C1 segment of cervical spinal cord (tissue), 14 donors: ENCODE measurements at places on chromosomes 3 and 15.

GRCh38 chr3:195204360-195205163 lies 66.4 kb downstream of the XXYLT1 start:
- DNase-seq: no peak

GRCh38 chr15:81480645-81481053 lies 106.6 kb upstream of the TMC3 start:
- DNase-seq: no peak

- DNase-seq: no peak
Measured at GRCh38 chr15:54843006-54843405, 353.7 kb downstream of the RSL24D1 start.

- no peak for DNase-seq
Measured at GRCh38 chr3:165197481-165197800, 1.3 kb upstream of the SLITRK3 start.

DNA sequence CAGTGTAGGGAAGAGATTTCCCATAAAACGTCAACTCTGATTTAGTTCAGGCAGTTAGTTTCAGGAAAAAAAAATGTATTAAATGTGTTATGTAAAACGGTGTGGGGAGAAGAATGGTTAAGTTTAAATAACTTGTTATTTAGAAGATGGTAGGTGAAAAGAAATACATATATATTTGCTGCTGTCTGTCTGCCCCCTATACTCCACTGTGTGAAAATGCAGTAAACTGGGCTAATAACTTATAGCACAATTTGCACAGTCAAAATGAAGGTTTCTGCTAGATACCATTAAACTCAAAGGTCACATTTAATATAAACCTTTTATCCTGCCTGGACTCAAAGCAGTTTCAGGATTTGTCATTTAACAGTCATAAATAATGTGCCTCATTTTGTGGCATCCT lies 515.0 kb downstream of the FGF12 start:
- DNase-seq: no peak

- DNase-seq: no peak
Measured at GRCh38 chr3:111727843-111728565, 131.1 kb upstream of the PHLDB2 start.

DNA sequence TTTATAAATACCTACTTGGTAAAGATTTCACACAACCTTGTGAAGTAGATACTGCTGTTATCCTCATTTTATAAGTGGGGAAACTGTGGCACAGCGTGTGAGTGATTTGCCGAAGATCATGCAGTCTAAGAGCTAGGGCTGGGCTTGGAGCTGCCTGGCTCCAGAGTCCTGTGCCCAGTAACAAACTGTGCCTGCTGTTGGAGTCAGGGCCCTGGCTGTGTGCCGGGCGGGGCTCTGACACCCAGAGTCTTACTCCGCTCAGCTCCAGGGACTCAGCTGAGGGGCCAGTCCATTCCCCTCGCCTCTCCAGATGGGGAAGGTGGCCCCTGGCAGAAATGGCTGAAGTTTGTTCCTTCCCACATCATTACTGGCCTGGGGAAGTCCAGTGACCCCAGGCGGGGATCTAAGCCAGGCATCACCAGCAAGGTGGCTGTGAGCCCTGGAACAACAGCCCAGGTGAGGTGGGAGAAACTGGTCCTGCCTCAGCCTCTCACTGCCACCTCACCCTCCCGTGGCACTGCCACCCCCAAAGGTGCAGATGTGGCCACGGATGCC lies 17.3 kb upstream of the PLXNA1 start:
- DNase-seq: no peak

DNA sequence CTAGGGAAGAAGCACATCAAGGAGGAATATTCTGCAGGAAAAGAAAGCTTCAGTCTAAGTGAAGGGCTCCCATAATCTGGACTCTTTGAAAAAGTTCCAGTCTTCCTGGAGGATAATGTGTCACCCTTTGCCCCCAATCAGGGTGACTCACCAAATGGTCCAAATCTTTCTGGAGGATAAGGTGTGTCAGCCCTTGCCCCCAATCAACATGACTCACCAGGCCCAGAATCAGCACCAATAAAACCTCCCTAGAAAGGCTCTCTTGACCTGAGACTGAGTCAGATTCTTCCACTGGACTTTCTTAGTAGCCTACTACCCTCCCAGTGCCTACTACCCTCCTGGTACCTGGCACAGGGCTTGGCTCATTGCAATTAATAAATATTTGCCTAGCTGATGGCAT lies 9.5 kb upstream of the ARL14 start:
- no peak for DNase-seq

DNA sequence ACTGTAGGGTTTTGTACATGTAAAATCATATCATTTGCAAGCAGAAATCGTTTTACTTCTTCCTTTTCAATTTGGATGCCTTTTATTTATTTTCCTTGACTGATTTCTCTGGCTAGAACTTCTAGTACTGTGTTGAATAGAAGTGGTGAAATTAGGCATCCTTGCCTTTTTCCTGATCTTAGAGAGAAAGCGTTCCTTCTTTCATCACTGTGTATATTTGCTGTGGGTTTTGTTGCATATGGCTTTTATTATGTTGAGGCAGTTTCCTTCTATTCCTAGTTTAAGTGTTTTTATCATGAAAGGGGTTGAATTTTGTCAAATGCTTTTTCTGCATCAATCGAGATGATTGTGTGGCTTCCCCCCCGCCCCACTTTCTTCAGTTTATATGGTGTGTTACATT lies 140.9 kb downstream of the ATG7 start:
- DNase-seq: no peak

DNA sequence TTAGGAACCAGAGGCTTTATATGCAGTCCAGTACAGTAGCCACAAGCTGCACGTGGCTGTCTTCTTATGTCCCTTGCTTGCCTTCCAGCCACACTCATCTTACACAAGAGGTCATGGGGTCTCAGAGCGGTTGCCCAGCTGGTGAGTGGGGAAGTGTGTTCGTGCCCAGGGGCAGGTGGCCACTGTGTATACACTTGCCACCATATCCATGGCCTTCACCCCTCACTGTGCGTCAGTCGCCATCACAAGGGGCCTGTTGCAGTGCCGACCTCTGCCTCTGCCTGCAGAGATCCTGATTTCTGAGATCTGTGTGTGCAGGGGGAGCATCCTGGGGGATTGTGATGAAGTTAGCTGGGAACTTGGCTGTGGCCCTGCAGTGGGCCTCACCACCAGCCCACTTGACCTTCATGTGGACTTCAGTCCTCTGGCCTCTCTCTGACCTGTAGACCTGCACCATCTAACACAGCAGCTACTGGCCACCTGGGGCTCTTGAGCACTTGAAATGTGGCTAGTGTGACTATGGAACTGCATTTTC lies 43.1 kb upstream of the SACM1L start:
- DNase-seq: no peak

DNA sequence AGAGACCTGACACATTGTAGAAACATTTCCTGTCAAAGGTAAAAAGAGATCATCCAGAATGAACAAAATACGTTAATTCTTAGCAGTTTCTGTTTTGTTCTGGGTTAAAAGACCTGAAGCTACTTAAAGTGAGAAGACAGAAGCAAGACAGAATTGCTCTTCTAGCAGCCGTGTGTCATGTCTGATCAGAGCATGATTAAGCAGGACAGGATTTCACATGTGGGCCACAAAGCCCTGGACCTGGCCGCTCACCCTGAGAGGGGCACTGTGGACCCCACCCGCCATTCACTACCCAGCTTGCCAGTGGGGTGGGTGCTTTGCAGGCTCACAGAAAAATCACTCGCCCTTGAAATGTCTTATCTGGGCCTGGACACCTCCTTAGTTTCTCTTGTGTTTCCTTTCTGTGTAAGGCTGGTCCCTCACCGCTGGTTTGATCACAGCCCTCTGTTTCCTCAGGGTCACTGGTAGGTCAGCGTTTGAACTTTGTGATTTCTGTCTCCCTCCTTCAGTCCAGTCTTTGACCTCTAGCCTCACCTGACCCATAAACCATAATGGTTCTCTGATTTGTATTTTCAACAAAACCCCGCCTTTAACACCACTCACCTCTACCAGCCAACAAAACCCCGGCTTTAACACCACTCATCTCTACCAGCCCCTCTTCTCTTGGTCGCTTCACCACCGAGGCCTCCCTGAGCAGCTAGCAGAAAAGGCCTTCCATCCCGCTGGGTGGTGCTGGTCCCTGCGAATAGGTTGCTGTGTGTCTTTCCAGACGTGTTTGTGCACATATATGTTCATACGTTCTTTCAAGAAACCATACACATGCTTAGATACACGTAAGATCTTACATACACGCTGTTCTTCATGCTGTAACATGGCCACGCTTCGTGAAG lies 185.0 kb downstream of the OR4M2 start:
- no peak for DNase-seq

DNA sequence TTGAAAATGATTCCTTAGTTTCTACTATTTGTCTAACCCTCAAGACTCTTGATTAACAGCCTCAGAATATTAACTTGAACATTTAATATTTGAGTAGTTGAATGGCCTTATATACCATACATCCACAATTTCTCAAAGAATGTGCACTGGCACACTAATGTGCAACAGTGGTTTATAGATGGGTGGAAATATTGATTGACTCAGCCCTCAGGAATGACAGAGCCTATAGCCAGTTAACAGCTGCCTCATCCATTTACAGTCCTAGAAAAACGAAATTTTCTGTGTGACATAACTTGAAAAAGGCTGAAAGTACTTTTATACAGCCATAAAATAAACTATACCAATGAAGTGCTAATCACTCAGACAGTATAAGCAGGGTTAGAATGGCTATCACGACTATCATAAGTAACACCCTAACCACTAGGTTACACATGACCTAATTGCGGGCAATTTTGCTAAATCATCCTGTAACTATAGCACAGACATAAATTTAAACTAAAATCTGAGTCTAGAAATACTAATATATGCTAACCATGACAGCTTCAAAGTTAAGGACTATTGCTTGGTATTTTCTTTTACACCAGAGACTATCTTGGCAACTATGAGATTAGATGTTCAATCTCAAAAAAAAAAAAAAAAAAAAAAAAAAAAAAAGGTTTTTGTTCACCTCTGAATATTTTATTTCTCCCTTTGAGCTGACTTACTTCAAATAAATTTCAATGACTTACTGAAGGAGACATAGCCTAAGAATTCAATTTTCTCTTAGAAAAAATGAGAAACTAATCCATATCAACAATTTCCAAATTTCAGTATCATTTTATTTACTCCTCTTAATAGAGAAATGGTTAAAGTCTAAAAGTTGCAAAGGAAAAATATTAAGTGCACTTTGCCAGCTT lies 9.3 kb downstream of the SECISBP2L start:
- DNase-seq: no peak

DNA sequence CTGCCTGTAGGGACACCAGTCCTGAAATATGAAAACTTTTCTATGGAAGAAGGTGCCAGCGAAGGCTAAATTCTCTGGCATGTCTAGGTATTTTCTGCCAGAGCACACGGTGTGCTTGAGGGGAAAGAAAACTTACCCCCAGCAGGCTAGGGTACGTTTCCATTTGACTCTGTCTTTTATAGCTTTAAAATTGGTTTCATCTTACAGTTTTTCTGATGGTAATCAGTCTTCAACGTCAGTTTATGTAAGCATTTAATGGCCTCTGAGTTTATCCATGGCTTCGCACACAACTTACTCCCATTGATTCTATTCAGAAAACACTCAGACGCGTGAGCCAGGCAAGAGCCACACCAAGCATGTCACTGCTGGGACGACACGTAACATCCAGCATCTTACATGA lies 249.7 kb downstream of the ADAMTS17 start:
- no peak for DNase-seq

- DNase-seq: no peak
Measured at GRCh38 chr3:177414093-177414492, 216.8 kb upstream of the TBL1XR1 start.

DNA sequence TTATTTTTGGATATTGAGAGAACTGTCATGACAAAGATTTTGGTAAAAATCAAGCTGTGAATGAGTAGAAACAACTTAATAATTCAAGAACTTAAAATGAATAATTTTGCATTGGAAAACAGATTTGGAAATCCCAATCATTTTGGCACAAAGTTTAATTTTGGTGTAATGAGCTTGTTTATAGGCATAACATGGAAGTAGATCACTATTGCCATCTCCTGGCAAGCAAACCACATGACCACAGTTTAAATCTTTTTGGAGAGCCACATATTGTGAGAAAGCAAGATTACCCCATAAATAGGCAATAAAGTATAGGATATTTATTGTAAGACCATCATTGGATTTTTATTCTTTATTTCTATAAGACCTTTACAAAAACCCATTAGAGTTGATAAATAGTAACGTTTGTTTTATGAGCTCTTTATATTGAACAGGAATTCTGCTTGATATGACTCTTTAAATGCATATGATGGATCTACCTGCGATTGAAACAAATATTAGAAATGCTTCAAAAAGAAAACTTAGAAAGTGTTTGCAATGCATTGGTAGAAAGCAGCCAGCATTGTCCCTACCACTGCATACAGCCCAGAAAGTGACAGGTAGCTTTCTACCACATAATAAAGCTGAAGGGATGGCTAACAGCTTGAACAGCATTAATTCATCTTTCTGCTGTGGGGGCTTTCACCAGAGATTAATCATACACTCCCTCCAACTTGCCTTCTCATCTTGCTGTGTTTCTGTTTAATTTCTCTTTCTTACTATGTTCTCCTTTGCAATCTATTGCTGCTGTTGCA lies 766.8 kb downstream of the TBL1XR1 start:
- DNase-seq: no peak

GRCh38 chr15:65529762-65530317 lies 423 bp upstream of the HACD3 start:
- no peak for DNase-seq
